Esophagus mucosa (tissue), 1 donor: ENCODE measurements at places on chromosomes 1 and 21. TPM values are rescaled to one million over a fixed set of nuclear protein-coding genes. Genes with fewer than 3 reads are reported as not detected.

The MYOC gene
- 0.20 TPM for total RNA-seq

The HES5 gene
- total RNA-seq = 1.3 TPM

The ZFYVE9 gene
- total RNA-seq = 12.1 TPM

The HYI gene
- 8.6 TPM for total RNA-seq

The PLD5 gene
- total RNA-seq = not detected

The CFHR5 gene
- total RNA-seq = not detected

The CLDN19 gene
- total RNA-seq = not detected

The UTP11 gene
- total RNA-seq = 30.3 TPM

The ILDR2 gene
- total RNA-seq = 0.08 TPM

The TRIM46 gene
- total RNA-seq = 0.12 TPM

The HDGF gene
- 205 TPM for total RNA-seq

GRCh38 chr1:182389619-182390047 is 2.0 kb downstream of the GLUL start:
- no peak for ATAC-seq

- no peak for ATAC-seq
These were observed 163.2 kb upstream of the LRRC7 start for GRCh38 chr1:69404486-69404885.

GRCh38 chr1:36248250-36248894 is 24.1 kb downstream of the THRAP3 start:
- peak; percentile 86 for ATAC-seq

DNA sequence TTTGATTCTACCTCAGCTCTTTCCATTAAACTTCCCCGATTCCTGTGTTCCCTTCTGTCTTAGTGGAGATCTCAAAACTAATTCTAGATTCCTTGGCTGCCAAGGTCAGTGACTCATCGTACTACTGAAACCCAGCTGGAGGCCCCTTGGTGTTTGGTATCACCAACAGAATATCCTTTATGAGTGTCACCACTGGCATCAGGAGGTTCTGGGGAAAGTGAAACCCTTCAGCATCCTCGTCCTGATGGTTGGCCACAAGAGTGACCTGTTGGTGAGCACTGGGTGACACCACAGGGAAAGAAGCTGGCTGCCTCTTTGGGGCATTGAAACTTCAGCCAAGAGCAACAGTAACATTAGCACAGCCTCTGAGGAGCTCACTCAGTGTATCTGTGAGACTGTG is 9.6 kb downstream of the RAB42 start:
- ATAC-seq = peak; percentile 19

GRCh38 chr1:1306661-1307260 is 969 bp downstream of the ACAP3 start:
- no peak for ATAC-seq

- peak; percentile 63 for ATAC-seq
These were observed 36.1 kb downstream of the PLXNA2 start for GRCh38 chr1:208208132-208208487.

DNA sequence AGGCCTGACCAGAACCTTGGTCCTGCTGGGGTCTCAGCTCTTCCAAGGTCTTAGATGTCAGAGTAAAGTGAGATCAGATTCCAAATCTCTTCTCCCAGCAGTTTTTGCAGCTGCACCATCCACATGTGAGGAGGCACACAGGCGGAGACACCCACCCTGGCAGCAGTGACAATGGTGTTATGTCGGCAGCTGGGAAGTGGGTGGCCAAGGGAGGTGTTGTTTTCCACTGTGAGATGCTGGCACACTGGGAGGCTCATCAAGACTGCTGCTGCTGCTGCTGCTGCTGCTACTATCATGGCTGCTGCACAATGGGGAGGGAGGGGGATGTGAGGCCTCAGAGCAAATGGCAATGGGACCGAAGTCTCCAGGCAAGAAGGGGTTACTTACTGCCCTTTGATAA is 23.6 kb downstream of the CAMK2N1 start:
- ATAC-seq = no peak

- no peak for ATAC-seq
These were observed 232.1 kb upstream of the KAZN start for GRCh38 chr1:14366091-14367018.

DNA sequence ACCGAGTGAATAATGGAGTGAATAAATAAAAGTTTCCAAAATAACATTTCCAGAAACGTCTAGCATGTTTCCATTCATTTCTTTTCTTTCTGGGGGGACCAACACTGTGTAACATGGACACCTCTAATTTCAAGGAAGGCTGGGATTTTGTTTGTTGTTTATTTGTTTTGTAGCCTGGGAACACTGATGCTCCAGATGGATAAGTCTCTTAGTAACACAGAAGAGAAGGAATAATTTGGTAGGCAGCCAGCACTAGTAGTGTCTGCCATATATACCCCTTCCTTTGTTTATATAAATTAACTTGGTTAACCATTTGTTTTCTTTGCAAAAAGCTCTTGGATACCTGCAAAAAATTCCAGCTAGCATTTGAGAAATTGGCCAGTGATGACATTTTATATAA is 411.4 kb upstream of the DEPDC1 start:
- no peak for ATAC-seq

- no peak for ATAC-seq
These were observed 22.4 kb downstream of the CNIH4 start for GRCh38 chr1:224378855-224379631.

DNA sequence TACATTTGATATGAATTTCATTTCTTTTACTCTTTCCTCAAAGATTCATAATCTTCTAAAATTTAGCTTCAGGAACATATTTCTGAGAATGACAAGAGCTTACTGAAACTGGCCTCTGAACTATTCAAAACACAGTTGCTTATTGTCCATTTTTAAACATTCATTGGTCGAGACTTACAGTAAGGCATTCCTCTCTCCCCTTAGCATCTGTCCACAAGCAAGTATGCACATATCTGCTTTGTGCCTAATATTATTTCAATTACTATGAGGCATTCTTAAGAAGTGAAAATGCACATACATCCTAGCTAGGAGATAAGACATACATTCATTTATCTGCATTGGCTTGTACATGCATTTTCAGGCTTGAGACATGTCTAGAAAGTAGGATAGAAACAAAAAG is 488.7 kb downstream of the PTBP2 start:
- ATAC-seq = no peak

- ATAC-seq = peak; percentile 56
These were observed at the start of gene EPHA2 for GRCh38 chr1:16155537-16156410. Gene EPHA2 (minus strand): TSS chr1:16156069. CDS start chr1:16155932, 137 bp downstream.

- no peak for ATAC-seq
These were observed 167.6 kb downstream of the RERE start for GRCh38 chr1:8649875-8650274.

DNA sequence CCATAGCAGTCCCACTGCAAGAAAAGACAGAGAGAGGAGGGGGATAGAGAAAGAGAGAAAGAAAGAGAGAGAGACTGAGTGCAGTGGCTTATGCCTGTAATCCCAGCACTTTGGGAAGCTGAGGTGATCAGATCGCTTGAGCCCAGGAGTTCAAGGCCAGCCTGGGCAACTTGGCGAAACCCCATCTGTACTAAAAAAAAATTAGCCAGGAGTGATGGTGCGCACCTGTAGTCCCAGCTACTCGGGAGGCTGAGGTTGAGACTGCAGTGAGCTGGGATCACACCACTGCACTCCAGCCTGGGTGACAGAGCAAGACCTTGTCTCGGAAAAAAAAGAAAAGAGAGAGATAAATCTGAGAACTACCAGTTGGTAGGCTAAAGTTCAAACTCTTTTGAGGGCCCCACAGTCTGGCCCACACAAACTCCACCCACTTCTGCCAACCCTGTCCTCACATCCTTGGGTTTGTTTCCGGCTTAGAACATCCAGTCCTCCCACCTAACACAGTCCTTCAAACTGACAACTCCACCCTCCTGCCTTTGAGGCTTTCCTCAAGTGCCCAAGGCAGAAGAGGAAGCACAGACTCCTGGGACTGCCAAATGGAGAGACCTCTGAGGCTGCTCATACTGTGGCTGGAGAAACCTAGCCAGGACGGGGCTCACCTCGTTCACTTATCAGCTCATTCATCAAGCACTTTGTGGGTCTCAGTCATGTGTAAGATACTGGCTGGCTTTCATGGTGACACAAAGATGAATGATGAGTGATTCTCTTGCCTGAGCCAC is 20.1 kb downstream of the TFAP2E start:
- ATAC-seq = peak; percentile 22

DNA sequence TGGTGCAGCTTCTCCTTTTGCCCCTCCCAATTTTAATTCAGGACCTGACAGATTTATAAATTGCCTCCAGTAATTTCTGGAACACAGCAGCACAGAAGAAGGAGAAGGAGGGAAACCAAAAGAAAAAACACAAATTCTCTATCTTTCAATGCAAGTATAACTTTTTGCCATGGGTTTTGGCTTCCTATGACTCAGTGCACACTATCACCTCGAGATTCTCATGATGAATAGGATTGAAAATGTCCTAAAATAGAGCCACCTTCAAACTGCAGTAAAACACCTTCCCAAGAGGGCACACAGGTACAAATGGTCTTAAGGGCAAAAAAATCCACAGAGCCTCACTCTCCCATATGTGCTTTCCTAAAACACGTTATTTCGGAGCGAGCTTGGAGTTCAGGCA is 113.6 kb downstream of the HLCS start:
- ATAC-seq = no peak

GRCh38 chr1:81325397-81325796 is 475.3 kb upstream of the ADGRL2 start:
- no peak for ATAC-seq

GRCh38 chr1:25008192-25008485 is 78.1 kb upstream of the RUNX3 start:
- peak; percentile 26 for ATAC-seq

DNA sequence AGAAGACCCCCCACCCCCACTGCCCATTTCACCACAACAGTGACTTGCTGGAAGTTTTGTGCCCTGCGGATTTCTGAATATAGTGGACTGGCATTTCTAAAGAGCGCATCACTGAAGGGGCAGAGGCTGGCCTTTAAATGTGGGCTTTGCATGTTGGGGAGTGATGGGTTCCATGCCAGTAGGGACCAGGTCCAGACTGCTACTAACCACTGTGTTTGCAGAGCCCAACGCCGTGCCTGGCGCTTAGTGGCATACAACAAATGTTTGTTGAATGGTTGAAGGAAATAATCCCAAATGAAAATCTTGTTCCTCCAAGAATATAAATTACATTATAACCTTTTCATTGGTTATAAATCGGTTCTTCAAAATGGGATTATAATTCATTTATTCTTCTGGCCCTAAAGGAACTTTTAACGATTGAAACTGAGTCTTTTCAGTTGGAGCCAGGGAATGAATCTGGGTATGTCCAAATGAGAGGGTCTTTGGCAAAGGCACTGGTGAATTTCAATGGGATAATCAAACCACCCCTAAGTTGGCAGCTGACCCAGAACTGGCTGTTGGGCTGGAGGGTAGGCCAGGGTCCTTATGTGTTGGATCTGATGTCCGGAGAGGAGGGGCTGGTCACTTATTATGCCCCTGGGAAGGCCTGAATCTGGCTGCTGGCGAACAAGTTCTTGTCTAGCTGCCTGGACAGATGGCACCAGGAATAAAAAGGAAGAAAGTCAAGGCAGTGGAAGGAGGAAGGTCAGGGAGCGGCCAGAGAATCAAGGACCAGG is 13.8 kb upstream of the SDHB start:
- ATAC-seq = no peak

- ATAC-seq = no peak
These were observed 89.8 kb upstream of the WLS start for GRCh38 chr1:68322096-68322495.

- peak; percentile 69 for ATAC-seq
These were observed 24.6 kb downstream of the ATF3 start for GRCh38 chr1:212633161-212633560.

DNA sequence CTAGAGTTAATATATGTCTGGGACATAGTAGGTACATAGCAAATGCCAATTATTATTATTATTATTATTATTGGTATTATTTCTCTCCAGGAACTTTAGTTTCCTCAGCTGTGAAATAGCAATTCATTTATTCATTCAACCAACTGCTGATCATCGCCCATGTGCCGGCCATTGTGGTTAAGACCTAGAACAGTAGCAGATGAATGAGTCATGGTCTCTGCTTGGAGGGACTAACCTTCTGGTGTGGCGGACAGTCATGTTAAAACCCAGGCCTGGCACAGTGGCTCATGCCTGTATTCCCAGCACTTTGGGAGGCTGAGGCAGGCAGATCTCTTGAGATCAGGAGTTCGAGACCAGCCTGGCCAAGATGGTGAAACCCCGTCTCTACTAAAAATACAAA is 23.8 kb upstream of the LDLRAP1 start:
- ATAC-seq = no peak

DNA sequence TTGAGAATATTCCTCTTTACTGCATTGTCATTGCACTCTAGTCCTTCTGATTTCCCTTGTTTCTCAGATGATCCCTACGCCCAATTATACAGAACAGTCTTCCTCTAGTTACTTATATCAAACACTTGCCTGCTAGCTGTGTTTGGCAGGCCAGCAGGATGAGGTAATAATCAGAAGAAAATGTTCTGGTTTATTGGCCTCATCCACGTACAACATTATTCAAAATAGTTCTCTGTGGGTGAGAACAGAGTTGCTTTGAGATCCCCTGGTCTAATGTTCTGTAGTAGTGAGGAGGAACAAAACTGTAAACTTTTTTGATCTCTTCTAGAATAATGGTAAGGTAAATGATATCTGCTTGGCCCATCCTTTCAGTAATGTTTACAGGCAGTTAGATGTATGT is 22.3 kb upstream of the C1orf105 start:
- no peak for ATAC-seq

DNA sequence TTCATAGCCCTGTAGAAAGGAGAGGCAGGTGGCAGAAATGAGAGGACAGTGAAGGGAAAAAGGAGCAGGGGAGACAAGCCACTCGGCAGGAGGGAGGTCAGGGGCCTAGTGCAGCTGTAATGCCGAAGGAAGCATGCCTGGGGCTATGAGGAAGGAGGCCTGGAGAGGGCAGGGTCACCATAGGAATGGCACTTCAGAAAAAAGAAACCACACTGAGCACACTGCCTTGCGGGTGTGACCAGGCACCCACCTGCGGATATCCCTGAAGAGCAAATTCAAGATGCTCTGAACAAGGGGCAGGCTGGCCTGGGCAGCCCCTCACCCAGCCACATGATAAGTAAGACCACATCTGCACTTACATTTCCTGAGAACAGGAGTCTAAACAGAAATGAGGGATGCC is 104.7 kb downstream of the JAK1 start:
- no peak for ATAC-seq

DNA sequence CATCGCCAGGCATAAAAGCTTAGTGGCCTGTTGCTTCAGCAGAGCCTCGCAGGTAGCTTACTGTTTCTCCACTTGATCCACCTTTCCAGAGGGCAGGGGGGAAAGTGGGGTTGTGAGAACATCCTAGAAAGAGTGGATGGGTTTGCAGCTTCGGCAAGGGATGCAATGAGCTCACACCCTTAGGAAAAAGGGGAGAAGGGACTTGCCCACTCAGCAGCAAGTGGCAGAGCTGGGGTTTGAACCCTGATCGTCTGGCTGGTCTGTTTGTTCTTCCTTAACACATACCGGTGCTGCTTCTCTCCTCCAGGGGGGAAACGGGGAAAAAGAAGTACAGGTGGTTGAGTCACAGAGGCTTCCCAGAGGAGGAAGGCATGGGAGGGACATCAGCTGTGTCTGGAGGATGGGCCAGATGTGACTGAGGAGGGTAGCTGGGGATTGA is 1.0 kb downstream of the TMEM201 start:
- ATAC-seq = no peak

GRCh38 chr1:28642056-28642846 is 616 bp downstream of the TAF12 start:
- ATAC-seq = no peak

- no peak for ATAC-seq
These were observed 5.4 kb downstream of the TCEA3 start for GRCh38 chr1:23419180-23419579.

- no peak for ATAC-seq
These were observed 12.4 kb upstream of the PAPPA2 start for GRCh38 chr1:176450526-176450925.

- peak; percentile 76 for ATAC-seq
These were observed 83.8 kb upstream of the HOOK1 start for GRCh38 chr1:59730759-59731478.
